ENCODE measurements at places on chromosomes 7 and 10.

- DNase-seq, result no peak
Observed at GRCh38 chr7:45156516-45157272, 897 bp upstream of the RAMP3 start.

GRCh38 chr7:73833251-73833919 is 2.6 kb downstream of the CLDN4 start:
- DNase-seq, result no peak

GRCh38 chr7:54915870-54916598 is 102.8 kb upstream of the EGFR start:
- no peak for DNase-seq

GRCh38 chr7:122013065-122013464 is 131.0 kb downstream of the AASS start:
- no peak for DNase-seq

GRCh38 chr10:49700997-49701396 is 21.5 kb downstream of the C10orf53 start:
- no peak for DNase-seq

DNA sequence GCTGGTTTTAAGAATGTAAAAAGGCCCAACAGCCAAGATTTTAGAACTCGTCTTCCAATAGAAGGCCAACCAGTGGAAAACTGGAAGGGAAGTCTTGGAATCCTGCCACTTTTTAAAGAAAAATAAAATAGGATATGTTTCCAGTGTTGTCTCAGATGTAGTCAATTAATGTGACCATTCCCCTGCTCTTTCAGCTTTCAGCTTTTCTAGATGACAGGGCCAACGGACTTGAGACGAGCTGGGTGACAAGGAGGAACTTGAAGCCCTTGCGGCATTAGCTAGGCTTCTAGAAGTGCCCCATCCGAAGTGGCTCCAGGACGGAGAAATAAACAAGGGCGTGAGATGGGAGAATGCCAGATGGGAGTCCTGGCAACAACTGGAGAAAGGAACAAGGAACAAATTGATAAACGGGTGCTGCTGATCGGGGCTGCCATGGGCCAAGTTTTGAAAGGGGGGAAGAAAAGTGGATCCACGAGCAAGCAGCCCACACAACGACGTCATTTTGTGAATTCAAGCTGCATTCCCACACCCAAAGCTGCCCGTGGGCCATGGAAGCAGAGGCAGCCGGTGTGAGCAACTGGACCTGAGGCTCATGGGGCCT is 42.3 kb downstream of the CTBP2 start:
- DNase-seq, result no peak

DNA sequence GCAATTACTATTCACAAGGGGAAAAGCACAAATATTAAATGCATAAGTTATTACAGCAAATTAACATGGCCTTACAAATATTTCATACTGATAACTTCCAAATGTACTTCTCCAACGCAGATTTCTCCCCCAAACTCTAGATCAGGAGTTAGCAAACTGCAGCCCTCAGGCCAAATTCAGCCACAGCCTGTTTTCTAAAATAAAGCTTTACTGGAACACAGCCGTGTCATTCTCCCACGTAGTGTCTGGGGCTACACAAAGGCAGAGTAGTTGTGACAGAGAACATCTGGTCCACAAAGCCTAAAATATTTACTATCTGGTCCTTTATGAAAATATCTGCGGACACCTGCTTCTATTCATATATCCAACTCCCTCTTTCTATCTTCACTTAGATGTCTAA is 151.8 kb upstream of the AHR start:
- no peak for DNase-seq

DNA sequence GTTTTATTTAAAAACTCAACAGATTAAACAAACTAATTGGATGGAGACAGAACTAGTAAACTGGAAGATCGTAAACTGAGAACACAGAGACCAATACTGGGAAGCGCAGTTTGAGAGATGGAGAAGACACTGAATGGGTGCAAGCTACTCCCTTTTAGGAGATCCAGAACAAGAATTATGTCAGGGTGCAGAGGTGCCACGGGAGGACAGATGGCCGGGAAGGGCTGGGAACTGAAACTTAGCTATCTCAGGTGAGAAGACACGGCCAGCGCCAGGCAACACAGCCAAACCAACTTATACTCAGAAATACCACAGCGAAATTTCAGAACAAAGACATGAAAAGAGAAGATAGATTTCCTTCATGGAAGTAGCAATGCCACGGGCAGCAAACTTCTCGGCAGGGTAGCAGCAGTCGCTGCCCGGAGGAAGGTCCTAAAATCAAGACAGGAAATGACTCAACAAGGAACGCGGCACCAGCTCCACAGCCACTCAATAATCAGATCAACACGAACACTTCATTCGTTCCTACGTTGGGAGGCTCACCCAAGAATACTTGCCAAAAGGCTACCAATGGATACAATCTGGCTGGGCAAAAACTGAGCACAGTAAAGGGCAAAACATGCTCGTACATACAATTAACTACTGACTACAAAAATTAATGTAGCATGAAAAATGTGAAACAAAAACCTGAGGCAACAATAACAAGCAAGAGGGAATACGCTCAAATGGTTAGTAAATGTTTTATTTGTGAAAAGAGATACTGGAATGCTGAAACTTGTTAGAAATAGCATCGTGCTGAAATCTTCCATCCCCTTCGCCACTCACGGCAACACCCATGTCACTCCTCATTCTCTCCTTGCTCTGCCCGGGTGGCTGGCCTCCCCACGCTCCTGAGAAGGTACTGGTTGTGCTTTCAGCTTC is 2.2 kb upstream of the LRRC27 start:
- DNase-seq, result no peak

- DNase-seq, result no peak
Observed at GRCh38 chr10:103663236-103663635, 169.7 kb downstream of the NEURL1 start.

DNA sequence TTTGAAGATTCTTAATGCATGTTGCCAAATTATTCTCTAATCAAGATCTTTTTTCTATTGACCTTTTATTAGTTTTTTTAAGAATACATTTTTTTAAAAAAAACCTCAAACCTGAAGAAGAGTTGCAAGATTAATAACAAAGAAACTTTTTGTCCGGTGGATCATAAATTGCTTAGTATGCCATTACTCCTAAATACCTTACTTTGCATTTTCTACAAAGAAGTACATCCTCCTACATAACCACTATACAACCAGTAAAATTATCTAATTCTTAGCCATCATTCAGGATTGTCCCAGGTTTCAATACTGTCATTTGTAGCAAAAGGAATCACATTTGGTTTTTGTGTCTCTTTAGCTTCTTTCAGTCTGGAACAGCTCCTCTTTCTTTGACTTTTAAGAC is 77.9 kb downstream of the SRI start:
- DNase-seq, result no peak

GRCh38 chr7:74033372-74034311 is 5.7 kb downstream of the ELN start:
- DNase-seq, result no peak

DNA sequence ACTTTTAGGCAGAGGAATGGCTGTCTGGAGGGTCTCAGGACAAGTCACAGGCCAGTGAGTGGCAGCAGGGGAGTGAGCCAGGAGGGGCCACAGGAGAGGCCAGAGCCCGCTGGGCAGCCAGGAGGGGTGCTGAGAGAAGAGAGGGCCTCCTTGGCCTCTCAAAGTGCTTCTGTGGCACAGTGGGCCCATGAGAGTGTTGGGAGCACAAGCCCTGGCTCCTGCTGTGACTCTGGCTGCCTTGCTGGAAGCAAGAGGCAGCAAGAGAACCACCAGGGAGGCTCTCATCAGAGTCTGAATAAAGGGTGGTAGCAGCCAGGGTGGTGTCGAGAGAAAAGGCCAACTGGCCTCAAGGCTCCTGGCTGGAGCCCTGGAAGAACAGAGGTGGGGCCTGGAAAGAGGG is 91.1 kb downstream of the VOPP1 start:
- no peak for DNase-seq
